ENCODE measurements at places on chromosomes 5 and 9. TPM values are rescaled to one million over a fixed set of nuclear protein-coding genes. Genes with fewer than 3 reads are reported as not detected.

Gene PELO
- total RNA-seq, result 12.8 TPM

Gene KIF20A
- total RNA-seq, result 152 TPM

Gene SLC36A2
- total RNA-seq, result not detected

Gene C5orf58
- total RNA-seq, result not detected

Gene UBQLN1
- 107 TPM for total RNA-seq

Gene SLC30A5
- 86.3 TPM for total RNA-seq

GRCh38 chr9:136481558-136481957 lies 1.3 kb downstream of the SEC16A start:
- DNase-seq, result no peak

DNA sequence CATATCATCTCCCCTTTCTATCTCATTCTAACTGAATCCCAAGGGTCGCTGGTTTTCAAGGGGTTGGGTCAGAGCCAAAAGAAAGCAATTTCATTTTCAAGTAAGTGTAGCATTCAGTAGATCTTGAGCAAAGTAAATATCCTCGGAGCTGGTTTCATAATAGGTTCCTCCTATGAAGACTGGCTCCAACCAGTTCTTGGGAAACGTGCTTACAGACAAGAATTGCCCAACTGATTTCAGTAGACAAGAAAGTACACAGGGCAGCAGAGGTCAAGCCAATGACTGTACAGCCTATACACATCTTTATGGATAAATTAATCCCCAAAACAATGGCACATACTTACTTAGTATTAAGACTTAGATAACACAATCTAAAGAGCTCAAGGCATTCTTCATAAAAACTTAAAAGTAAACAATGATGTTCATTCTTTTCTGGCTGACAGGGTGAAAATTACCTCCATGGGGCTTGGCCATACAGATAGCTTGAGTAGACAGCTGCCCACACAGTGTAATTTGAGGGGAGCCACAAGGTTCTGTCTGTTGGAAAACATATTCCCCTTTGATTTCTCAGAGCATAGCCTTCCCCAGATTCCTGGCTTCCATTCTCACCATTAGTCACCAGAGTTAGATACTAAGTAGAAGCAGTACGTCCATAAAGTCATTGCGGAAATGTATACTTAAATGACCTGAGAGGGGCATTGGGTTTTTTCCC lies 163.9 kb downstream of the ARRDC3 start:
- no peak for DNase-seq

- DNase-seq, result no peak
Observed at GRCh38 chr5:114419959-114420358, 58.1 kb downstream of the KCNN2 start.

- no peak for DNase-seq
Observed at GRCh38 chr9:124764774-124765438, 6.2 kb downstream of the NR6A1 start.

GRCh38 chr9:122392714-122393113 lies 21.9 kb downstream of the PTGS1 start:
- no peak for DNase-seq

GRCh38 chr5:139875957-139876356 lies 80.3 kb downstream of the PSD2 start:
- no peak for DNase-seq

GRCh38 chr9:89173072-89173471 lies 5.5 kb downstream of the SHC3 start:
- DNase-seq, result no peak

- no peak for DNase-seq
Observed at GRCh38 chr9:113221800-113222481, 597 bp downstream of the SLC31A1 start.

DNA sequence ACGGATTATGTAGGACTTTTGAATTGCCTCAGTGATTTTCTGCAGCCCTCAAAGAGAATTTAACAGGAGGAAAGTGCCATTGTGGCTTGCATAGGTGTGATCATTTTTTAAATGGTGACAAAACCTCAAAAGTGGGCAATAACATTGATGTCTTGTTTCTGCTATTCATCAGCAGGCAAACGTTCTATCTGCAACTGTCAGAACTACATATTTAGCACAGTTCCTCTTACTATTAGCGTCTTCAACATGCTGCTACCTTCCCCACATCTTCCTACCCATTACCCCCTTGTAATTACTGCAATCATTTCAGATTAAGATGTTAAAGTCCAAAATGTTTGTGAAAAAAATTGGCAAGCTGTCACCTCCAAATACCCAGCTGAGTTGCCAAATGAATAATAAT lies 254.6 kb downstream of the SMARCA2 start:
- no peak for DNase-seq

- DNase-seq, result no peak
Observed at GRCh38 chr5:149878371-149878770, 66.2 kb downstream of the PDE6A start.

GRCh38 chr9:7859701-7860334 lies 60.2 kb upstream of the DMAC1 start:
- no peak for DNase-seq

DNA sequence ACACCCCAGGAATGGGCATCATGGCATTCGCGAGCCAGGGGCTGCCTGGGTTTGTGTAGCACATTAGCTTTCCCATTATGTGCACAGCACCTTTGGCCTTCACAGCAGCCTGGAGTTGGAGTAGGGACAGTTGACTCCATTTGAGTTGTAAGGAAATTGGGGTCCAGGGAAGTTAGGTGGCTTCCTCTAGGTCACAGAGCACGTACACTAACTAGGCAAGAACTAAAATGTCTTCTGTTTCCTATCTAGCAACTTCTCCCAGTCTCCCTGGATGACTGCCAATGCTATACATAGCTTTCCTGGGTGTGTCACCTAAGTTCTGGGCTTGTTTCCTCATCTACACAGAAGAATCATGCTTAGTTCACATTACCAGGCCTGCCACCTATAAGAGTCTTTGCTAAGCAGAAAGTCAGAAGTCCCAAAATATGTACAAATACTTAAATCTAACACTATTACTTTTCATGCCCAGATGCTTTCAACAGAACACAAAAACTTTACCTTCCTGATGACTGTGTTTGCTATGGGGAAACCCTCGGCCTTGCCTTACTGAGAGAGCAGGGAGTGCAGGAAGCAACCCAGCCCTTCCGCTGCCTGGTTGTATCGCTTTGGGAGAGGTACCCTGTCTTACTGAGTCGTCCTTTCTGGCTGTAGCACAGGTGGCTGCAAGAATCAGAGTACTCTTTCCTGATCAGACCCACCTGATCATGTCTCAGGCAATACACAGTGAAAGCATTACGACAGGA lies 12.0 kb downstream of the MACROH2A1 start:
- peak; percentile 50 for DNase-seq

- no peak for DNase-seq
Observed at GRCh38 chr9:126619361-126620135, 5.8 kb downstream of the LMX1B start.

GRCh38 chr5:113038714-113039113 lies 62.1 kb downstream of the DCP2 start:
- DNase-seq, result peak; percentile 43

DNA sequence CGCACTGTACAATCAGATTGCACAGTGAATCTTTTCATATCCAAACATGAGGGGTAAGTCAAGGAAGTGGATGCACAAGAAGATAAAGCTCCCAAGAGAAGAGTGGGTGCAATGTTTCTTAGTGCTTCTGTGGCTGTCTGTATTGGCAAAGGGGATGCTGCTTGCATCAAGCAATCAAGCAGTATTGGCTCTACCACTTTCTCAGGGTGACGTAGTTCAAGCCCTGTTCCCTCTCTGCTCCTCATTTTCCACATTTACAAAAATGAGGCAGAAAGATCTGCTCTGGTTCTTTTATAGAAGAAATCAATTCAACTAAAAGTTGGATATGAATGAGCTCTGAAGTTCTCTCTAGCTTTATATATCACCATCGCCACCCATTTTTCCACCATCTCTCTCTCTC lies 2.3 kb downstream of the TNFSF8 start:
- no peak for DNase-seq

All from SJSA1 (cell line).